Activated CD4-positive, alpha-beta T cell treated with anti-CD3 and anti-CD28 coated beads for 48 hours (primary cell): ENCODE measurements at places on chromosomes 3 and 15.

GRCh38 chr3:142501004-142501926 lies 53.4 kb upstream of the XRN1 start:
- DNase-seq, result no peak

GRCh38 chr3:64209866-64210621 lies 15.2 kb downstream of the PRICKLE2 start:
- DNase-seq, result no peak

DNA sequence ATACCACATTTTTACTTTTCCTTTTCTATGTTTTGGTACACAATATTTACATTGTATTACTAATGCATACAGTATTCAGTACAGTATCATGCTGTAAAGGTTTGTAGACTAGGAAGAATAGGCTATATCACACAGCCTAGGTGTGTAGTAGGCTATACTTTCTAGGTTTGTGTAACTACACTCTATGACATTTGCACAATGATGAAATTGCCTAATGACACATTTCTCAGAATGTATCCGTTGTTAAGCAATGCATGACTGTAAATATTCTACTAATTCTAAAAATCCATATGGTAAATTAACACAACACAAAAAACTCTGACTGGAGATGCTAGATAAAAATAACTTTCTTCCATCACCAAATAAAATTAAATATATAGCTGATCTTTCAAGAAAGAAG lies 16.2 kb downstream of the NEDD4 start:
- no peak for DNase-seq

DNA sequence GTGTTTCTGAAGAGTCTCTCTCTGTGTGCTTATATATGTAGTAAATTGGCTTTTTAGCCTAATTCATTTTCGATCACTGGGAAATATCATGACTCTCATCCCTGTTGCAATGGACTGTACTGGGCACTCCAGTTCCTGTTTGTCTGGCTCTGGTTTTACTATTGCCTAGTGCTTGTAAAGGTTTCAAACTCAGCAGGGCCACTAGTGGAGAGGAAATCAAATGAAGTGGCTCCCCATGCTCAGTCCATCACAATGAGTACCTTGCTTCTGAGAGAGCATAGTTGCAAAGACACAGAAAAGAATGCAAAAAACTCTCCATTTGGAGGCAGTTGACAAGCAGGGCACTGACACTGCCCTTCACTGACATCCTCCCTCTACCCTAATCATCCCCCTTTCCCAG lies 167.8 kb downstream of the TAFA4 start:
- DNase-seq, result no peak

DNA sequence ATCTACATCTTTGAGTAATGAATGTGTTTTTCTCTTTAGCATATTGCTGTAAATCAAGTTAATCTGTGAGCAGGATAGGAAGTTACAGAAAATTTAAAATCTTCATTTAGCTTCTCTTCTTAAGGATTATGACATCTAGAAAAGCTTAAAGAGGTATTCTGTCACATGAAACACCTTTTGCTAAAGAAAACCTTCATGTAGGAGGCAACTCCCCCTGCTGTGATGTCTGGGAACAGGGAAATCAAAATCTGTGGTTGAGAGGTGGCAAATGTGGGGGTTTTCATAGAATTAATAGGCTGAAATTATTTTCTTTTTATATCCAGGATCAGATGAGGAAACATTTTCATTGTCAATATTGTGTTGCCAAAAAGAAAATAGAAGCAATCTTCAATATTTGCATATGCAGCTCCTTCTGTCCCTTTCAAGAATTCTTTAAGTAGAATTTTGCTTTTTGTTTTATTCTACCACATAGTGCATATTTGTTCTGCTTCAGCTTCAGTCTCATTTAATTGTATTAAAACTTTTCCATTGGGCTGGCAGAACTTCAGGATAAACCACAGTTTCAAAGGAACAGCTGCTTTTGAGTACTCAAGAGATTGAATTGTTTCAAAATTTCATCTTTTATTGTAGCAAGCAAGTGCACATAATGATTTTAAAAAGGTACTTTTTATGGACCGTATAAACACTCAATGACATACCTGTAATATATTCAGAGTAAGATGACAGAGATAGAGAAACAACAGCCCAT lies 128.4 kb downstream of the RAP2B start:
- no peak for DNase-seq

DNA sequence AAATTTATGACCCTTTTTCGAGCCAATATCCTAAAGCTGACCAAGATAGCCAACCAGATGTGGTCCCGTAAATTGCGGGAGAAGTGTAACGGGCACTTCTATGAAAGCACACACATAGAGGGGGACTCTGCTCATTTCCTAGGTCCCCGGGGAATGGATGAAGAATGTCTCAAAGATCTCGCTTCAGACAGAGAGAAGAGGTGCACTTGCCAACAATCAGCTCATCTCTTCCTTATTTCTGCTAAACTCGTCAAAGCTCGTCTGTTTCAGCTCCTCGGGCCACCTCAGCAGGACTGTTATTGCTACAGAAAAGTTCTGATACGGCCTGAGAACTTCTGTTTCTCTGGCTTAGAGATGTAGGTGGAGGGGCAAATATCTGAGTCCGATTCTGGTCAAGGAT lies 71.8 kb downstream of the TM2D3 start:
- DNase-seq, result no peak

- DNase-seq, result peak; percentile 25
Observed at GRCh38 chr3:56131974-56132590, 336.2 kb downstream of the ERC2 start.

DNA sequence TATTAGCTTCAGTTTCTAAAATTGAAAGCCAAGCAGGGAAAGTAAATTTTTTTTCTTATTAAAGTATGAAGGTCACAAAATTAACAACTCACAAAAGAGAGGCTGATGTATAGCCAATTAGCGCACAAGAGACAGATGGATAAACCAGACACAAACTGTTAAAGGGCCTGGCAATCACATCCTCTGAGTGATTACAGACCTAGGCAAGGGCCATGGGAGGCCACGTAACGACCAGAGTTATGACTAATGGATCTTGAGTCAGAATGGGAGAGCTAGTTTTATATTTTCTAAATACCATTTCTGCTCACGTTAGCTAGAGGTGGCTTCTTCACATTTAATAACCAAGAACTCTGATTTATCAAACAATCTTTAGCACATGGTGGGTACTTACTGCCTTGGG lies 17.8 kb upstream of the SCAMP5 start:
- peak; percentile 65 for DNase-seq

DNA sequence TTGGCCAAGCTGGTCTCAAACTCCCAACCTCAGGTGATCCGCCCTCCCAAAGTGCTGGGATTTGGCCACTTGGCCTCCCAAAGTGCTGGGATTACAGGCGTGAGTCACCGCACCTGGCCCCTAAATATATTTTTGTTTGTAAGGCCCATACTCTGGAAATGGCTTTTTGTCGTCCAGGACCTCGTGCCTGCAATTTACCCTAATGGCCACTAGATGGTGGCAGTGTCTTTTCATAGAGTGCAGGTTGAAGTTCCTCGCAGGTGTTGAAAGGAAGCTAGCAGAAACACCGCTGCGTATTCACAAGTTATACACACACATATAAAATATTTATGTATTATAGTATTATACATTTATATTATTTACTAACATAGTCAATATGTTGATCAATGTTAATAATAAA lies 97.2 kb downstream of the LRTM1 start:
- peak; percentile 21 for DNase-seq

GRCh38 chr15:87724330-87724729 lies 532.2 kb downstream of the NTRK3 start:
- no peak for DNase-seq

- no peak for DNase-seq
Observed at GRCh38 chr3:73669260-73669659, 44.5 kb upstream of the PDZRN3 start.

- DNase-seq, result no peak
Observed at GRCh38 chr3:133447750-133448477, 48.1 kb downstream of the BFSP2 start.

DNA sequence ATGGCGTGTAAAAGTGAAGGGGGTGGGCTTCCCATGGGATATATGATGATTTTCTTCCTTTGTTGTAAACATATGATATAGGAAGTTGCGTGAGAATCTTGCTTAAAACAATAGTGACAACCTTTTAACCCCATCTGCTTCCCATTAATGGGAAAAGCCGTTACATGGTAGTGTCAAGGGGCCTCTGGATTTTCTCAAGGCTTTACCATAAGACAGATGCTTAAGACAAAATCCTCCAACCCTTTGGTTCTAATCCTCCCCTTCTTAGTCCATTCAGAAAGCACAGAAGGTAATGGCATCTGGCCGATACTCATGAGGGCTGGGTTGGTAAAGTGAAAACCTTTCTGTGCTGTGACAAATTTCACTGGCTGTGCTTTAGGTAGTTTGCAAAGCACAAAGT lies 25.0 kb downstream of the DPH3 start:
- no peak for DNase-seq

- no peak for DNase-seq
Observed at GRCh38 chr3:124597273-124597672, 133.0 kb upstream of the UMPS start.

DNA sequence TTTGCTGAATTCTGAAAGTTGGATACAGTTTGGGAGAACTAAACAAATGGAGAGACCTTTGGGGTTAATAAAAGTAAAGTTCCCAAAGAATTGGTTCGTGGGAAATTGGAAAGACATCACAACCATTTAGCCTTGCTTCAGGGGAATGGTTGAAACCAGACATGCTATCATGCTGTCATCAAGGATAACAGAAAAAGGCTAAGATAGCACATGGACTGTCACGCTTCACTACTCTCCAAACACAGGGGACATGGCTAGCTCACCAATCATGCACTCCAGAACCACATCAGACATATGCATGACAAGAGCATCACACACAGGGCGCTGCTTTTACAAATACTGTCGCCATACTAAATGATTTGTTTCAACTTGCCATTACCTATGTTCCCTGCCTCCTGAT lies 671.7 kb upstream of the ROBO1 start:
- no peak for DNase-seq

DNA sequence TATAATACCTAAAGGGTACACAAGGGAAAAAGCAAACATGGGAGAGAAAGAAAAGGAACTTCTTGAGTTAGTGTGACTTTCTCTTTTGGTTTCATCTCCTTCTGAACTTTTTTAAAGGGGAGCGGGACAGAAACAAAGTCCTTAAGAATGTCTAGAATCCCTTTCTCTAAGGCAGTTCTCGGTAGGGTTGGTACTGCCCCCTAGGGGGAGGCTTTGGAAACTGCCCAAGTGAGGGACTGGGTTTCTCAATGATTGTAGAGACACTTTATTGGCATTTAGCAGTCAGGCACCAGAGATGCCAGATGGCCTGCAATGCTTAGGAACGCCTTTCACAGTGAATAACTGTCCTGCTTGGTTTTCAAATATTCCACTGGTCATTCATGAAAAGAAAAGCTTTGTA lies 172.7 kb downstream of the WDR72 start:
- peak; percentile 47 for DNase-seq

DNA sequence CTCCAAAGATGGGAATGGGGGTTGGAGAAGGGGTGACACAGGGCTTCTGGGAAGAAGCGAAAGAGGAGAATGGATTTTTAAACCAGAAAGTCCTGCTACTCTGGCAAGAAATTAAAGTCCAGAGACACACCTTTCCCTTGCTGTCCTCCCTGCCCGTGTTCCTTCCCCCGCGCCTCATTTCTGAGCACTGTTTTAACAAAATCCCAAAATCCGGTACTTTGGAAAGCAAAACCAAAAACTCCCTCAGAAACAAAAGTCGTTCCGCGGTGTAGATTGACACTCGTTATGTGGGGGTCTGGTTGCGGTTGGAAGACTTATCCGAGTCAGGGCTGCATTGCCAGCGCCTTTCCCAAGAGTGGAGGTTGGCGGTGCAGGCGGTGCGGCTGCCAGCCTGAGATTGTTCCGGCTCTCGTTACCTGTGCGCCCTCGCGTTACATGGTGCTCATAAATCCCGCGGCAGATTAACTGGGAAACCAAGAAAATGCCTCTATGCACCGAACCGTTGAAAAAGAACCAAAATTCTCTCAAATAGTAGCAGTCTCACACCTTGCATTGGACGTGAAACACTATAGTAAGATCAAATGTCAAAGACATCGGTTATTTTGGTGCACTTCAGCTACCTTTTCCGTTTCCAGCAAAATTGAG lies 217.7 kb downstream of the MEIS2 start:
- no peak for DNase-seq

GRCh38 chr3:114285648-114286230 lies 8.1 kb upstream of the TIGIT start:
- DNase-seq, result no peak

DNA sequence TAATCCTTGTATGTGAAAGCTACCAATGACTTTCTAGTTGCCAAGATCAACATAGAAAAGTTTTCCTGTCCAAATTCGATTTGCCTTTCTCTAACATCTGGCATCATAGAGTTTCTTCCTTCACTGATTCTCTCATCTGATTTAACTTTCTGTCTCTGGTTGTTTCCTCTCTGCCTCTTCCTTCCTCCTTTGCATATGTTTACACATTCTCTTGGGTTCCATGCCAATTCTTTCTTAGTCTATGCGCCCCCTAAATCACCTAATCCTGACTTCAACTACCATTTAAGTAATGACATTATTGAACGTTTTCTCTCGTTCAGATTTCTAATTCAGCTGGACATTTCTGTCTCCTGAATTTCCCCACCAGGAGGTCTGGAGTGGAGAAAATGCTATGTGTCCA lies 561.9 kb upstream of the TGFBR2 start:
- no peak for DNase-seq

DNA sequence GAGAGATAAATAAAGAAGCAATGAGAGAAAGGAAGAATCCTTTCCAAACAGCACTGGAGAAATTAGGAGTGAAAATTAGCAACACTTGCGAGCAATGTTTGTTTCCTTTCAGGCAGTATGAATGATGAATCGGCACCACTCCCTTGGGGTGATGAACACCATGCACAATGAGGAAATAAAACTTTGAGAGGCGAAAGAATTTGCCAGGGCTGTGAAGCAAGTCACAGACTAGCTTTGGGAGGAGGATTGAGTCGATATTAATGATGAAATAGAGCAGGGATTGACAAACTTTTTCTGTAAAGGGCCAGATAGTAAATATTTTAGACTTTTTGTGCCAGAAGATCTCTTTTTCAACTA lies 237.7 kb downstream of the AGBL1 start:
- no peak for DNase-seq

DNA sequence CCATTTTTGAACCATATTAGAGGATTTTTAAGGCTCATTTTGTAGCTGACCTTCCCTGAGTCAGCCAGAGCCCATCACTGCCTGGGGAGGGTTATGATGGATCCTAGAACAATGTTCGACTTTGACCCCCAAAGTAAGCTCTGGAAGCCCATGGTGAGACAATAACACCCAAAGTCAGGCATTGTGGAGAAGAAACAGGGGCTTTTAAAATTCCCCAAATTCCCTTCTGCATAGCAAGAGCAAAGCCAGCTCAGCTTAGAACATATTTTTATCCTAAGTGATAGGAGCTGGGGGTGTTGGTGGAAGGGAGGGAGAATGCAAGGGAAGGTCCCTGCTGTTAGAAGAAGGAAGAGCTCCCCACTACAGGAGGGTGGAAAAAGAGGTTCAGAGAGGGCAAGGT lies 4.0 kb downstream of the ITGA11 start:
- DNase-seq, result no peak

DNA sequence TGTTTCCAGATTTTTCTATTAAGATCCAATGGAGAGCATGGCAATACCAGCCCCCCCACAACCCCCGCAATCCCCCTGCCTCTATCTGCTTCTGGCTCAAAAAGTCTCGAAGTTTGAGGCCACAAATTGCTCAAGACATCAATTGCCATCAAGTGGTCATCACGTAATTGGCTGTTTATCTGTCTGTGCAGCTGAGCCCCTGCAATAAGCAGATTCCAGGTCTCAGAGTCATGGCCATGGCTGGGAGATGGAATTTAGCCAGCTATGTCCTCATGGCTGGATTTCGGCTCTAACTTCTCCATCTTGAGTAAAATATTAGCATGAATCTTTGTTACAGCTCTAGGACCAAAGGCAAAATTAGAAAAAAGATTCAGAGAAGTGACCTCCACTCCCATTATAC lies 22.7 kb downstream of the SSUH2 start:
- no peak for DNase-seq

GRCh38 chr3:153600896-153601295 lies 438.9 kb downstream of the RAP2B start:
- DNase-seq, result no peak
